ENCODE measurements at places on chromosomes 3 and 15.

DNA sequence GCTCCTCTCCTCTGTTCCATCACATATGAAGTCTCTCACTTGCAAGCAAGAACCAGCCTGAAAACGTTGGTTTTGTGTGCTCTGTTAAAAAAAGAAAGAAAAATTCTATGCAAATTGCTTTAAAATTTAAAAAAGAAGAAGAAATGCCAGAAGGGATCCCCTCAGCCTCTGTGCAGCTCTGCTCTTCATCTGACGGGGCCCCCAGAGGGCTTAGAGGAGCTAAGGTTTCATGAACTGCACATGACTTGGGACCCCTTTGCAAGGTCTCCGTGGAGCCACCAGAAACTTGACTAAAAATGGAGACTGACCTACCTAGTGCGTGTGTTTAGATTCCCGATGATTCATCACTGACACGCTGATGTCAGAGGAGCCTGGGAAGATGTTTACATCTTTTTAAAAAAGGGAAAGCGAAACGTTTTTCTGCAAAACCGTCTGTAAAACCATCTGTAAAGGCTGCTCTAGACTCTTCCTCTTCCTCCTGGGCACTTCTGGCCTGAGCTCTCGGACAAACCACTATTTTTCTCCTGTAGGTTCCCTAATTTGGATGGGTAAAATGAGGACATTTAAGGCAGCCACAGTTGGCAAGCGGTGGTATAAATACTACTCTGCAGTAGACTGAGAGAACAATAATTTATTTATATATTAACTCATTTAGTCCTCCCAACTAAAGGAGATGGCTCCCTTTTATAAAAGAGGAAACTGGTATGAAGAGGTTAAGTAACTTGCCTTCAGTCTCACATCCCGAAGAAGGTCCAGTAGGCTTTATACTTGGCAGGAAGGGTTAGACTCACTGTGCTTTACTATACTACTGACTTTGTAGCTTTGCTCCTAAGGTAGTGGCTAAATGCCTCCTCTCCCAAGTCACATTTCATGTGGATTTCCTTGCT lies 67.2 kb upstream of the POLG start:
- no peak for DNase-seq

GRCh38 chr15:52115598-52116427 lies 3.2 kb upstream of the BCL2L10 start:
- no peak for DNase-seq

DNA sequence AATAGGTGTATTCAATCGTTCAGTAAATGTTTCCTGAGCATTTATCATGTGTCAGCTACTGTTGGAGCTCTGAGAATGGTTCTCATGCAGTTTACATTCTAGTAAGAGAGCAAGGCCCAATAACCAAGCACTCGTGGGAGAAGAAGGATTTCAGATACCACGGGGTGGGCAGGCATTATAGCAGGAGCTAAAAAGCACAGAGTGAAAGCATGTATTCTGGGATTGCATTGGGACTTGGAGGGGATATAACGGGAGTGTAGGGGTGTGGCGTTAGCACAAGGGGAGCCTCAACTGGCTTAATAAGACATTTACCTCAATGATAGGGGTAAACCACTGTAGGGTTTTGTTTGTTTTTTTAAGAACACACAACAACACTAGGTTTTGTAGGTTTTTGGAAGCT lies 1.6 kb upstream of the SIAH2 start:
- DNase-seq, result no peak

- no peak for DNase-seq
Observed at GRCh38 chr3:52847241-52847640, 12.4 kb upstream of the MUSTN1 start.

- no peak for DNase-seq
Observed at GRCh38 chr3:159731254-159731653, 257.4 kb upstream of the IL12A start.

DNA sequence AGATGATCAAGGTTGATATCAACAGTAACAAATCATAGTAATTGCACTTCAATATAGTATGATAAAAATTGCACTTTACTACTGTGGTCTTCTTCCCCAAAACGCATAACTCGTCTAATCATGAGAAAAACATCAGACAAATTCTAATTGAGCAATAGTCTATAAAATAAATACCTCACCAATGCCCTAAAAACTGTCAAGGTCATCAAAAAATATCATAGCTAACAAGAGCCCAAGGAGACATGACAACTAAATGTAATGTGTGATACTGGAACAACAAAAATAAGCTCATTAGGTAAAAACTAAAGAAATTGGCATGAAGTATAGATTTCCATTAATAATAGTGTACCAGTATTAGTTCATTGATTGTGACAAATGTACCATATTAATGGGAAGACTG lies 85.6 kb upstream of the LRRC3B start:
- DNase-seq, result no peak

DNA sequence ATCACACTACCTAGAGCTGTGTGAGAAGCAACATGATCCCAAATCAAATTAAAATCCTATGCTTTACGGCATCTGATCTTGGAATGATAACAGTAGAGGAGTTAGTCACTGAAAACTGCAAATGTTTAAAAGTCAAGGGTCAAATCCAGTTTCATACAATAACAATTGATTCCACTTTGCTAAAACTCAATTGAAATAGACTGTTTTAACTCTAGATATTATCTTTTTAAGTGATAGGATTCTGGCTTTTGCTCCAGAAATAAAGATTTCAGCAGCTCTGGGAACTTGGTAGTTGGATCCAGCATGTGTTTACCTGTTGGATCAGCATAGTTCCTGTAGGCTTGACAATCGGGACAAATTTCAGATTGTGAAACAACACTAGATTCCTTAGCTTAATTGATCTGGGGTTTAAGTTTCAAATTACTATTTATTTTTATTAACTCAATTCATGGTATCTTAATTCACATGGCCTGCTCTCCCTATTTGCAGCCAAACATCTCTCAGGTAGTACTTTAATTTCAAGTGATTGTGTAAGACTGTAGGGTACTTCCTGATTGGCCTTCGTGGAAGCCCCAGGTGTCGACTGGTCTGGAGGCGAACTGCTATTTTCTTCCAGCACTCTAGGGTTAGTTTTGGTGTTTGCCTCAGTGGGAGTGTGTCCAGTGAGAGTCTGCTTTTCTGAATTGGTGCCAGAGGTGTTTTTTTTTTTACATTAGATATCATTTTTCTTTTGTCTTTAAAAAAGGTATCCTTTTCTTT lies 16.6 kb downstream of the NFKBIZ start:
- no peak for DNase-seq

DNA sequence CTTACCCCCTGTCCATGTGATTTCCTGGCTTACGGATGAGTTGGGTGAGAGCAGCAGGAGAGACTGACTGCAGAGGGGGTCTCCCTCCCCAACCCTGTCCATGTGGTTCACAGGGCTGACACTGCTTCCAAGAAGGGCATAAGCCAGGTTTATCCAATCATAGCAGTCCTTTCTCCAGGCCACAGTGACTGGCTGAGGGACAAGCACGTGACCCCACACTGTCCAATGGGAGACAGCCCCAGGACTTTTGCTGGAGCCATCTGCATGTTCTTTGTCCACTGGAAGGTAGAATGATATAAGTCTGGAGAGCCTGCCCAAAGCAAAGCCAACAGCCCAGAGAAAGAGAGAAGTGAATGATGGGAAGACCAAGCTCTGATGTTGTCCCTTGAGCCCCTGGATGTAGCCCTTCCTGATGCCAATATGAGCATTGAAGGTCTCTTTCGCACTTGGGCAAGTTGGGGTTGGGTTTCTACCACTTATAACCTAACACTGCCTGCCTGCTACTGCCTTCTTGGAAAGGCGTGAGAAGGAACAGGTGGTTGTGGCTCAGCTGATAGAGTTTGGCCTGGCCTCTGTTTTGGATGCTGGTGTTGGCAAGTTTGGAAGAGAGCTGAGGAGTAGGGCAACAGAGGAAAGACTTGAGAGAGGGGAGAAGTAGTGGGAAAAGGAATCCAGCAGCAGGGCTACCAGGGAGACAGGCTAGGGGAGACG lies 41.3 kb upstream of the GRIP2 start:
- DNase-seq, result no peak

DNA sequence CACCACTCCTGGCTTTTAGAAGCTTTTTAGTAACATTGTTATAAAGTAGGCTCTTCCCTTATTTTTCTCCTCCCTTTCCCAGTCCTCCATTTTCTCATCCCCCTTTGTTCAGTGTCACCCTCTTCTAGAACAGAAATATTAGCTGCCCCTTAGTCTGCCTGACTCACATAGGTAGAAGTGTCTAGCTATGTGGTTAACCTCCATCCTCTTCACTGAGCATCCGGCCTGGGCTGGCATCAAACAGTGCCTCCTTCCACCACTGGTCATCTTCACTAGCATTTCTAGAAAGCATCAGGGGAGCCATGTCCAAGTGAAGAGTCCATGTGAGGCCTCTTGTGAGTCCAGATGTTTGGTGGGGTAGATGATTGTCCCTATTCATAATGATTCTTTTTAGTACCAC lies 70.0 kb upstream of the SKOR1 start:
- no peak for DNase-seq

DNA sequence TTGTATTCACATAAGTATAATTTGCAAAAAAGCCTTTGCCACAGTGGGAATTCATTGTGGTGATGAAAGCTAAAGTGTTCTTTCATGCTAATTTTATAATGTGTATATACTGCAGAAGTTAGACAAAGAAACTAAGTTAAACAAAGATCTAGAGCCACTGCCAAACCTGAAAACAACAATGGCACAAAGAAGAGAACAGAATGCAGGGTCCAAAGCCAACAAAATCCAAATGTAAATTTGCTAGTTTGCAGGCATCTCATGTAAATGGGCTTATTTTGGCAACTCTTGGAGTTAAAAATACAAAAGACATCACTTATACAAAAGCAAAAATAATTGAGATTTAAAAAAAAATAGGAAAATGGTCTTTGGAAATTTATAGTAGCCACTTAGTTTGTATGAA lies 123.0 kb downstream of the TCF12 start:
- no peak for DNase-seq

- no peak for DNase-seq
Observed at GRCh38 chr3:196517162-196517800, 2.1 kb upstream of the SMCO1 start.

DNA sequence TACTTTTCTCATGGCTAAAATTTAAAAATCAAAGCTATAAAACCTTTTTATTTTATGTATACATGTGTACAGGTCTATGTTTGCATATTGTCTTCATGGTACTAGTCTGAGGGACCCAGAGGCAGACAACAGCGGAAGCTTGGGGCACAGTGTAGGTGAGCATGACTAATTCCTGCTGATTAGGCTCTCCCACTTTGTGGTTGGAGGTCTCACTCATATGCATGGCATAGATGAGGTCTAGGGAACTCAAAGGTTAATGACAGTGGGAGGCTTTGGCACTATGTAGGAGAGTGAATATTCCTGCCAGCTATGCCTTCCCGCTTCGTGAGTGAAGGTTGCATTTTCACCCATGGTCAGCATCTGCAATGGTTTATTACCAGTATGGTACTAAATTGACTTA lies 47.5 kb upstream of the AADACL2 start:
- no peak for DNase-seq

- DNase-seq, result no peak
Observed at GRCh38 chr15:46681901-46682300, 1035.4 kb upstream of the SEMA6D start.

DNA sequence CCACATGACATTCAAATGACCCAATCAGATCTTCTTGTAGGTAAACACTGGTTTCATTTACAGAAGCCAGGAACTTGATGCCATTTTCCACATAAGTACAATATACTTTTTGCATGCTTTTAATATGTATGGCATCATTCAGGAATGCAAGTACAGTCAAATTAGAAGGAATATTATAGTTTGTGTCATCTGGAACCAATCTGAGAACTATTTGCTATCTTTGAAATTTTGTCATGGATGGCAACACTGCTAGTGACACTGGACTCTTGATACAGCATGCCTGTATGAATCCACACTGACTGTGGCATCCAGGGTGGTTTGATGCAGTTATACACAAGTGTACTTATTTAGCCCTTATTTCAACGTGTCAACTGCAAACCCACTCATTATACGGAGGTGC lies 141.6 kb downstream of the EBLN2 start:
- DNase-seq, result no peak

DNA sequence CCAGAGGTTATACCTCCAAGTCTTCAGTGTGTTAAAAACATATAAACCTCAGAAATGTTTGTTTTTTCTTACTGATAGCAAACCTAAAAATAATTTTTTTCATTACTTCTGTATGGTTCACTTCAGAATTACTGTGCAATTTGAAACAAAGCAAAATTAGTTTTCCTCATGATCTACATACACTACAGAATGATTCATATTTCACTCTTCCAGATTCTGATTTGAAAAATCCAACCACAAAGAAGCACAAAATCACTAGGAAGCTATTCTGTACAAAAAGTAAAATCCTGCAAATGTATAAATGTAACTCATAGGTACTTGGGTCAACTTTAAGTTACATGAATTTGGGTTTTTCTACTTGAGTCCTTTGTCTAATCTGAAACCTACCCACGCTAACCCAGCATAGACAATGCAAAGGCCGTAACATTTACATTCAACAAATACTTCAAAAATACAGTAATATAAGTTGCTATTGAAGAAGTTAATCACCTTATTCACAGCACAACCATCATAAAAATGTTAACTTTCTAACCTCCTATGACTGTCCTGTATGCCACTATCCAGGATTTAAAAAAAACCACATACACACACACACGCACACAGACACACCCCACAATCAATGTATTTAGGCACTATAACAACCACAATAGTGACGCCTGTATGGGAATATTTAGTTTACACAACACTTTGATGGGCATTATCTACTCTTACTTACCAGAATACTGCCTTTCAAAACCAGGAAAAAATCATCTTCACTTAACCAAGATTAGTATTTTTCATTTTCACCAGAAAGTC lies 11.5 kb downstream of the ATP13A3 start:
- DNase-seq, result no peak

DNA sequence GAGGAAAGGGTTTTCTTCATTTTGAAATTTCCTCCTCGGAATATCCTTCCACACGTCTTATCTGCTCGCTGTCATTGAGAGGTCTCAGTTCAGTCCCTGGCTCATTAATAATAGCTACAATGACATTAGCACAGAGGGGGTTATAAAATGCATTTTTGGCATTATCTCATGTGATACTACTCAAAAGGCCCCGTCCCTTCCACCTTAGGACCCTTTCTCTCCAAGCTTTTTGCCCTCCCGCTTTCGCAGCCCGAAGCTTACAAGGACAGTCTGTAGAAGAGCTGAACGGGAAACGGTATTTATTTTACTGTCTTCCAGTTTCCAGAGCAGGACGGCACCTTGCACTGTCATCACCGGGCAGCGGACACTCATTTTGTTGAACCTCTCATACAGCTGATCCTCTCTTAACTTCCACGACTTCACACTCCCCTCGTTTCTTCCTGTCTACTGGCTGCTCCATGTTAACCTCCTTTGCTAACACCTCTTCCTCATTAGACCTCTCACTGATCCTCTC lies 5.6 kb upstream of the PLEKHO2 start:
- DNase-seq, result no peak

- DNase-seq, result no peak
Observed at GRCh38 chr3:52681596-52681995, 4.1 kb downstream of the PBRM1 start.

GRCh38 chr3:168801794-168802193 lies 706.1 kb upstream of the GOLIM4 start:
- DNase-seq, result no peak
